CD4-positive, alpha-beta T cell treated with Interleukin-6 at 100 ng/mL for 8 hours (primary cell): ENCODE measurements at places on chromosomes 1 and 21.
A peak's percentile ranks its signal among the peaks of the same experiment; 100 is the strongest.

GRCh38 chr1:163006051-163006834 lies 62.9 kb upstream of the RGS4 start:
- DNase-seq: no peak

DNA sequence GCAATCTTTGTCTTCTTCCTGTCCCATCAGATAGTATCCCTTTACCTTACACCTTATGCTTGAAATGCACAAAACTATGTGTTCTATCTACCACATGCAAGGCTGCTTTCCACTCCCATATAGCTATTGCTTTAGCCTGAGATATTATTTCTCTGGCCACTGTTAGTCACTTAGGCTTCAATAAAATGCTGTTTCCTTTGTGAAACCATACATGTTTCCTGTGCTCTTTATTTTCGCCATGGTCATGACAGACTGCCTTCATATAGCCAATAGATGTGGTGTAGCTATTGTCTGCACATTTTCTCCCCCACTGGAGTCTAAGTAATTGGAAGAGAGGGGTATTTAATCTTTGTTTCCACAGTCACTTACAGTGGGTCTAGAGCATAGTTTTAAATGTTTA lies 108.4 kb downstream of the GREM2 start:
- DNase-seq: no peak

DNA sequence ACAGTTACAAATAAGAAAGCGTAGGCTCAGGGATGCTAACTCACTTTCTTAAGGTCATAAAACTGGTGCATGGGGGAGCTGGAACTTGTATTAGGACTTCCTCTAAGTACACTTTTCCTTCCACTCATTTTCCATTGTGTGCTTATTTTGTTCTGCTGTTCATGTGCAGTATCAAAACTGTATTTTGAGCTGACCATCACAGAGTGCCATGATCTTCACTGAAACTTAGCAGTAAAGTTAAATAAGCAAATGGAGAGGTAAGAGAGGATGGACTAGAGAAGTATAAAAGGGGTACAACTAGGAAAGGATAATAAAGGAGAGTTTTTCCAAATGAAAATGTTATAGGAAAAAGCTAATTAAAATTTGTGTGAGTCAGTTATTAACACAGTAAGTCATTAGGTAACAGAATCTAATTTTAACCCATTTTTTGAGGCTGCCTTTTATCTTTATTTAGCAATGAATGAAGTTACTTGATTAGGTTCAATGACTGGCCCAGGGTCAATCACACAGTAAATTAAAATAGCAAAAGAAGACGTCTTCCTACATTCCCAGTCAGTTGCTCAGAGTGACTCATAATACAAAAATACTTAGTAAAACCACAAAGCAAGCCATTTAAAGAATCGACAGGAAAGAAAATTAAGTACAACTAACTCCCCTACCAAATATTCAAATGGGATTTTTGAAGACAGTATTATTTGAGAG lies 165.8 kb upstream of the C1orf105 start:
- no peak for DNase-seq

- no peak for DNase-seq
These were observed 264.8 kb downstream of the PRDM2 start for GRCh38 chr1:13964768-13965167.

DNA sequence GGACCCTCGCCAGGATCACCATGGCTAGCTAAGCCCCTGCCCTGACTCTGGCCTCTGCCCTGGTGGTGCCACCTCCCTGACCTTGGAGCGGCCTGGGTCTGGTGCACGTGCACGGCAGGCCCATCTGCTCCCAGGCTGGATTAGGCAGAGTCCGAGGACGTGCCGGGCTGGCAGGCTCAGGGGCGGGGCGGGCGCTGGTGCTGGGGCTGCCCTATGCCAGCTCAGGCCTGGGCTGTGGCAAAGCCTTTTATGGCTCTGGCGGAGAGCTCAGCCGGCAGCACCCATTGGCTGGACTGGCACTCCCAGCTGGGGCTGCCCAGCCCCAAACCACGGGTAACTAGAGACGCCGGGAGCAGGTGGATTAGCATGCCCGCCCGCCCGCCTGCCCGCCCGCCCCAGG lies 17.1 kb upstream of the EDN2 start:
- DNase-seq: no peak

- DNase-seq: no peak
These were observed 119.7 kb downstream of the PROX1 start for GRCh38 chr1:214107322-214108096.

DNA sequence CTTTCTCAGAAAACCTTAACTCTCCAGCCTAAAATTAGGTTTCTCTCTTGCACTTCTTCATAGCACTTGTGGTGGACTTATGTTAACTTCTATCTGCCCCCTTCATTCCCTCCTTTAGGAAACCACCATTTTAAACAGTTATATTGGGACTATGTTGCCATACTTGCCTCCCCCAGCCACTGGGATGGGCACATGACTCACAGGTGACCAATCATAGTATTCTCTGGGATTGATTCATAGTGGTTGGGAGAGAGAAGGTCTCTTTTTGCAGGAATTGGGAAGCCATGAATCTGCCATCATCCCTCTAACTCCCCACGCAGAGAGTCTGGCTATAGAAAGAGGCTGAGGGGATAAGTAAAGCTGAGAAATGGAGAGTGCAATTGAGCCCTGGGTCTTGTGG lies 50.4 kb upstream of the NRDC start:
- no peak for DNase-seq

GRCh38 chr1:158155673-158156072 lies 25.0 kb upstream of the CD1D start:
- DNase-seq: no peak

- no peak for DNase-seq
These were observed 14.7 kb downstream of the KANK4 start for GRCh38 chr1:62304515-62304914.

- no peak for DNase-seq
These were observed 9.4 kb upstream of the SESN2 start for GRCh38 chr1:28249866-28250295.

GRCh38 chr21:14259747-14260146 lies 43.8 kb downstream of the RBM11 start:
- DNase-seq: peak; percentile 1

DNA sequence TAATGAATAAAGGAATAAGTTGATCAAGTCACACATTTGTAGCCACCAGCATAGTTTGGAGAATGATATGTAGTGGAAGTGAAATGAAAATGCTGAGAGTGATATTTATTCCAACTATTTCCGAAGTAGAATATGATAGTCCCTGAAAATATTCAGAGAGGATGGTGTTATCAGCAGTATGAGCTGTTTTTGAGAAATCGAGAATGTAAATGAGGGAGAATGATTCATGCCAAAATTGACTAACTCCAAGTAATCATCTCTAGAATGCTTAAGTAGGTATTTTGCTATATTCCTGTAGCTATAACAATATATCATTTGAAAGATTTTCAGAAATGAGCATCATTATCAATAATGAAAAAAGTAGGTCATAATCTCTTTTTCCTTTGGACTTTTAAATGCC lies 178.9 kb downstream of the PDE4B start:
- no peak for DNase-seq

DNA sequence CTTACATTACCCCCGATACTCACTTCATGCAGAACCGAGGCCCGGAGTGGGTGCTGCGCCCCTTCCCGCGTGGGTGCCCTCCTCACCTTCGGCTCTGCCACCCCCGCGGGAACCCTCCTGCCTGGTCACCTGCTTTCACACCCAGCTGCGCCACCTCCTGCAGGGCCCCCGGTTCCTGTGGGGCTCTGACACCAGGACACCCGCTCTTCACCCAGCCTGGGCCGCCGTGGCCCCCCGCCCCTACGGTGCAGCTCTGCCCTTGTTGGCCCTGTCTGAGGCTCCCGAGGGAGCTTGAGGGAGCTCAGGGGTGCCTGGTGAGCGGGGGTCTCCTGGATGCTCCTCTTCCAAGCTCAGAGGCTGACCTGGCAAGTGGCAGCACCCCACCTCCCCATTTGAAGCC lies 19.0 kb downstream of the RRP1 start:
- no peak for DNase-seq

DNA sequence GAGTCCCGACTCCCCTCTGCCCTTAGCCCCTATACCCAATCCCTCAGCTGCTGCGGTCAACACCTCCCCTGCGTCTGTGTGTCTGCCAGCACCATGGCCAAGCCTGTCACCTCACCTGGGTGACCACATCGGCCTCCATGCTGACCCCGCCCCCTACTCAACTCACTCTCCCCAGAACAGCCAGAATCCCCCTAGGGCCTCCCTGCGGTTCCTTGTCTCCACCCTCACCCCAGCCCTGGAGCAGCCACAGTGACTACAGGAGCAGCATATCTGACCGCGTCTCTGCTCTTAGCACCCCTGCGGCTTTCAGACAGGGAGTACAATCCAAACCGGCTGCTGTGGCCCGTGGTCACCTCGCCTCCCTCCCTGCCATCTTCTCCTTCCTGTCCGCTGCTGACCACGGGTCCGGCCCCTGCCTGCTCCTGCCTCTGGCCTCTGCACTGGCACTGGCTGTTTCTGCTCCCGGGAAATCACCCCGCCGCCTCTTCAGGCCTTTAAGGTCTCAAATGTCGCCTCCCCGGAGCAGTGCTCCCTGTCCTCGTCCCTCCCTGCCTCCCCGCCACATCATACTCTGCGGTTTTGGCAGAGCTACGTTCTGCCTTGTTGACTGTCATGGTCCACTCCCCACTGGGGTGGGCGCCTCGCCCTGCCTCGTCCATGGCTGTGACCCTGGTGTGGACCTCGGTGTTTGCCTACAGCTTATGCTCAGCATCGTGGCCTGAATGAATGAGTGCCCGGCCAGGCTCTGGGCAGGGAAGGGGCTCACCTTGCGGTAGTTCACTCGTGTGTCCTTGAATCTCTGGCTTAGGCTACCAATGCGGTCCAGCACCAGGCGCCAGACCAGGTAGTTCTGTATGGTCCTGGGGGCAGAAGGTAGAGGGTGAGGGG lies 11.1 kb downstream of the PRXL2B start:
- no peak for DNase-seq

DNA sequence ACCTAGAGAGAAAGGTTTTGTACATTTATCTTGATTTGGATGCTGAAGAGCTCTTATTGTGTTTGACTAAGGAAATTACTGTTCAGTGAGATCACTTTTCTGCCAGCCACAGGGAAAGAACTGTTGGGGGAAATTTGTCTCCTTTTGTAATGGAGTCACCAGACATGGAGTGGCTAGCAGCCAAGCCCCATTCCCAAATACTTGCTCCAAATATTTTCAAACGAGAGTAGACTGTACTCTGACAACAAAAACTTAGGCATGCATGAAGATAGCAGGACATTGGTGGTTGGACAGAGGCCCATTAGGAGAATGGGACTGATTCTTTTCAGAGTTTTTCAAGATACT lies 21.1 kb downstream of the IPO9 start:
- no peak for DNase-seq

GRCh38 chr1:41371630-41372599 lies 10.7 kb downstream of the FOXO6 start:
- no peak for DNase-seq

DNA sequence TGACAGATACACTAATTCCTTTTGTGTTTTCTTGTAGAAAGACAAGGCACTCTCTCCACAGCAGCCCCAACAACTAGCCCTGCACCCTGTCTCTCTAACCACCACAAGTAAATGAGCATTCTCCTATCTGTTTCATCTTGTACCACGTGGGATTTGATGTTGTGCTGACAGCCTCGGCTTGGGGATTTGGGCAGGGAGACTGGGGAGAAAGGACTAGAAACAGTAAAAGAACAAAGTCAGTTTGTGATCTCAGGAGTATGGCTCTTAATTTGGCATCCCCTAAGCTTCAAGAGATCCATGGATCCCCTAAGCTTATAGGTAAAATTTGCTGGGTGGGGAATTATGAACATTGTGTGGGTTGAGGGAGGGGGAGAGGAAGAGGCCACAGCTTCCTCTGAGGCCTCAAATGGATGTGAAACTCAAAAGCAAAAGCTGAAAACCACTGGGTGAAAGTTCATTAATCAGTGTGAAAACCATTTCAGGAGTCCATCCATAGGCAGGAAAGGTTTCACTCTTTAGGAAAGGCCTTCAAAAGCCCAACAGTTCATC lies 3.1 kb downstream of the C1orf162 start:
- peak; percentile 62 for DNase-seq

- no peak for DNase-seq
These were observed 40.9 kb downstream of the RPL5 start for GRCh38 chr1:92872719-92873118.

DNA sequence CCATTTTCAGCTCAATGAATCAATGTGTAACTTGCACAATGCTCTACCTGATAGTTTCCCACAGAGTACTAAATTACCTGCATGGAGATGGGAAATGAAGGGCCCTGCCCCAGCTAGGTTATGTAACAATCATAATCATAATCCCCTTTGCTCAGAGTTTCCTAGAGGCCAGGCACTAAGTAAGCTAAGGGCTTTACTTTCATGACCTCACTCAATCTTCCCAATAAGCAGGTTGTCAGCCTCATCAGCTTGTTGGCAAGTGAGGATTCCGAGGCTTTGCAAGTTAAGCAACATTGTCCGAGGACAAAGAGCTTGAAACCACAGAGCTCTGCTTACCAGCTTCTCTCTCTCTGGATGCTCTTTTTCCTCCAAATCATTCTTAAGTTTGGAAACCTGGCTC lies 64.1 kb upstream of the NTPCR start:
- DNase-seq: no peak

- DNase-seq: no peak
These were observed 128.2 kb downstream of the ATG4C start for GRCh38 chr1:62912028-62912638.

DNA sequence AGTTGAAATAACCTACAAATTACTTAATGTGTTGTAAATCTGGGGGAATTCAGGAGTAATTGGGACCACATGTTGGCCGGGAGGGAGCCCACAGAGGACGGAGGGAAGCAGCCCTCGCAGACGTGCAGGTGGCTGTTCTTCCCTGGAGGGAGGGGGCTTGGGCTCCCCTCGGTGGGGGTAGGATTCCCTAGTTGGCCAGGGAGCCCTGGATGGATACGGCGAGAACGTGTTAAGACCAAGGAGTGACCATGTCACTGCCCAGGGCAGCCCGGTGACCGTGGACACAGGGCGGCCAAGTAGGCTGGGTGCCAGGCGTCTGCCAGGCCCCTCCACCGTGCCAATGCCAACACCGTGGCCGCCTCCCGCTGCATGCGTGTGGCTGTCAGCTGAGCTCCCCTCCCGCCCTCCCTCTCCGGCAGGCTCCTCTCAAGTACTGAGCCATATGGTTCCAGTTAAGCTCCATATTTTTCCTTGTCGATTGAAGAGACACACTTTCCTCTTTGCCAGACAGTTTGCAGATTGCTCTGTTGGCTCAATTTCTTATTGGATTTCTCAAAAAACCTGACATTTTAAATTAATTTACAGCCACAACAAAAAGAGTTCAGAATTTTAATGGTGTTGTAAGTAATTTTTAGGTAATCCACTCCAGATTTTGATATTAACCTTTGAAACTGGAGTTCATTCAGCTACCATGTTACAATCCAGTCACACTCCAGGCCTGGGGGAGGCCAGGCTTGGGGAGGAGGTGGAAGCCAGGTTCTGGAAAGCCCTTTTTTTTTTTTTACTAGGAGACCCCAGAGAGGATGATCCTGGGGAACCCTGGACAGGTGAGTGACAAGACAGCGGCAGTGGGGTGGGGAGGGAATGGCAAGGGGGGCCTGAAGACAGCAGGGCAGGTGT lies 71.2 kb downstream of the CASZ1 start:
- no peak for DNase-seq
